Right renal cortex interstitium (tissue), 3 donors: ENCODE measurements at places on chromosomes 4 and X. TPM values are rescaled to one million over a fixed set of nuclear protein-coding genes. Genes with fewer than 3 reads are reported as not detected.

- DNase-seq, result no peak
These were observed 190.6 kb downstream of the GC start for GRCh38 chr4:71593311-71593710.

- peak; percentile 56 for DNase-seq
These were observed 536 bp downstream of the SH3BGRL start for GRCh38 chrX:81202456-81202819.

GRCh38 chr4:38605753-38606586 lies 58.0 kb upstream of the KLF3 start:
- peak; percentile 34 for DNase-seq

GRCh38 chr4:153318696-153319320 lies 25.7 kb upstream of the MND1 start:
- DNase-seq, result peak; percentile 40

DNA sequence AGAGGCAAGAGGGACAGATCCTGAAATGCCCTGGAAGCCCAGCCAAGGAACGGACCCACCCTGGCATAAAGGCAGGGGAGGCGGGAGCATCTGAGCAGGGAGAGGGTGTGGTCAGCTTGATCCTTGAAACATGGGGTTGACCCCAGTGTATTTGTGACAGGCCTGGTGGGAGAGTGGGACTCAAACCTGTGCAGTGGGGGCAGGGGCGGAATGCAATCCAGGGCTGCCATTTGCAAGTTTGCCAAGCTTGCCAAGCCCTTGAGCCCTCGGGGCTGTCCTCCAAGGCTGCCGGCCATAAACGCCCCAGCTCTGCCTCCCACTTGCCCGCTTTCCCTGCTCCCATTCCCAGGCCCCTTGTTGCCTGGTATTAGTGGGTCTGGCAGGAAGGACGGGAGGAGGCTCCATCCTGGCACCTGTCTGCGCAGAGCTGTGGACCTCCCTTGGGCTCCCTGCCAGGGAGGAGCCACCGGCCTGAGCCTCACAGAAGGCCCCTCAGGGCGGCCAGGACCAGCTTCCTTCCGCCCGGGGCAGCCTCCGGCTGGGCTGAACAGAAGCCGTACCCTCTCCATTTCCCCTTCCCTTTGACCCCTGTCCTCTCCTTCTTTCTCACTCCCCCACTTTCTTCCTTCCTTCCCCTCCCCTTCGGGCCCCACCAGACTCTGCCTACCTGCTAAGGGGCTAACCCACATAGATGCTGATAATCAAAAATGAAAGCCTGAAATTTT lies 661 bp downstream of the S100P start:
- no peak for DNase-seq

GRCh38 chrX:133527415-133527814 lies 112.1 kb upstream of the GPC4 start:
- DNase-seq, result no peak

HERC5 gene
- 5.8 TPM for polyA plus RNA-seq

- DNase-seq, result no peak
These were observed 11.9 kb downstream of the ENPEP start for GRCh38 chr4:110487873-110488272.

DNA sequence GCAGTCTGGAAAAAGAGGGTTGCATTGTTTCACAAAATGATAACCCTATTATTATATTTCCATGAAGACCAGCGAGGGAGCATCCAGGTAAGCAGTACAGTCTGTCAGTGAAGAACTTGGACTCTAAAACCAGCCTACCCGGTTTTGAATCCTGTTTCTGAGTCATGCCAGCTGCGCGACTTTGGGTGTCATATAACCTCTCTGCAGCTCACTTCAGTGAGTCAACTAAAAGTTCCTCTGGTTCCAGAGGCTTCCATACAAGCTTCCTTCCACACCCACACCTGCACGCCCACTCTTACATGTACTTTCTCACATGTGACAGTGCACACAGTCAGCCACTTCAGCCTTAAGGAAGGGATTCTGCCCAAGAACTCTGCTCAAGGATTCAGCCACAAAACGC lies 49.8 kb upstream of the PRPS2 start:
- DNase-seq, result no peak

- DNase-seq, result no peak
These were observed 210.4 kb downstream of the MID1IP1 start for GRCh38 chrX:39011454-39012221.

XAGE2 gene
- polyA plus RNA-seq, result not detected

CNKSR2 gene
- polyA plus RNA-seq, result 1.1 TPM

DNA sequence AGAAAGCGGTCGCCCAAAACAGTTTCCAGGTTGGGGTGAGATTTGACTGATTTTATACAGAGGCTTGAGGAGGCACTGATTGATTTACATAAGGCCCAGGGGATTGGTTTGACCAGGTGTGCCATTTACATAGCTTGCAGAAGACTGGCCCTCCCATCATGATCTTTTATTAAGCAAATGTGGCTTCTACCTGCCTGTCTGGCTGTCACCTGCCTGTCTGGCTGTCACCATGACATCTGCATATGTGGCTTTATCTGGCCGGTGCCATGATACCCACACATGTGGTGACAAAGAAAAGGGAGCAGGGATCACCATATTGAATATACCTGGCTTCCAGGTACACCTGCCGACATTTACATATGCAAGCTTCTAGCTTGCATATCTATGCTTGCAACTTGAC lies 17.0 kb upstream of the CDS1 start:
- DNase-seq, result no peak

- peak; percentile 57 for DNase-seq
These were observed at the start of gene FAM47E for GRCh38 chr4:76251441-76252270. FAM47E (plus strand) TSS chr4:76251721; CDS start chr4:76251747, 26 bp downstream.

DNA sequence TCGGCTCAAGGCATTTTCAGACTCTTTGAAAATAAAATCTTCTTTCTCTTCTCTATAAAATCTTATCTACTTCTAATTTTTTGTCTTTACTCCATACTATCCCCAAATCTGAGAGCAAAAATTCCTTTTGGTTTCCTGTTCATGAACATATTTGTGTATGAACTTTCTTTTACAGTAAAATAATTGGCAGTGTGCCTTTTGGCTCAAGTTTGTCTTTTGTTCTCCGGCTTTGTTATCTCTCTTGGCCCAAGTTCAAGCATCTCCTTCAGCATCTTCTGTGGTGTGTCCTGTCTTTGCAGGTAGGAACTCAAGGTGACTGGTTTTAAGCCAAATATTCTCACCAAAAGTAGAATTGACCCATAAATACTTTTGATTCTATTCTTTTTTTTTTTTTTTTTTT lies 276.6 kb upstream of the FAT1 start:
- DNase-seq, result no peak

RAI2 gene
- polyA plus RNA-seq, result 11.5 TPM

SH3TC1 gene
- polyA plus RNA-seq, result 19.3 TPM

DNA sequence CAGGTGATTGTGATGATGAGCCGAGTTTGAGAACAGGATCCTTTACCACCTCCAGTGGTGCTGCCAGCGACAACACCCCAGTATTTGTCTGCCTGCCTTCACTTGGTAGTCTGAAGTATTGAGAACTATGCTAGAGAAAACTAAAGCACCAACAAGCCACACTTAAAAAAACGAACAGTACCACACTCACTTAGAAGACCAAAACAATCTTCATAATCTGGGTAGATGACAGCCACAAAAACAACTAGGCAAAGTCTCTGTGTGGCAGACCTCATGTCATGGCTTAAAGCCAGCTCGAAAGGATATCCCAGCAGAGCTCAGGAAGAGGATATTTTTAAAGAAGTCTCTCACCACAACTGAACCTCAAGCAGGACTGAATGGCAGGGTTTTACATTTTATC lies 236.0 kb downstream of the GPC3 start:
- DNase-seq, result no peak

GRCh38 chr4:88396681-88397080 lies 18.0 kb downstream of the HERC6 start:
- DNase-seq, result no peak

- no peak for DNase-seq
These were observed 288.1 kb downstream of the EVC2 start for GRCh38 chr4:5420266-5420665.

GRCh38 chr4:166386491-166387360 lies 513.7 kb downstream of the TLL1 start:
- DNase-seq, result no peak

NPY5R gene
- polyA plus RNA-seq, result 4.6 TPM

GRCh38 chrX:44239036-44239435 lies 104.4 kb downstream of the EFHC2 start:
- DNase-seq, result no peak

FHDC1 gene
- polyA plus RNA-seq, result 3.6 TPM

CT47A1 gene
- not detected for polyA plus RNA-seq

- no peak for DNase-seq
These were observed 8.9 kb upstream of the HAND2 start for GRCh38 chr4:173538909-173539445.

- DNase-seq, result no peak
These were observed 31.6 kb downstream of the KANTR start for GRCh38 chrX:53125506-53125905.
